ENCODE measurements at places on chromosomes 5 and 9.

- DNase-seq, result no peak
Measured at GRCh38 chr5:6218116-6218515, 160.2 kb downstream of the MED10 start.

DNA sequence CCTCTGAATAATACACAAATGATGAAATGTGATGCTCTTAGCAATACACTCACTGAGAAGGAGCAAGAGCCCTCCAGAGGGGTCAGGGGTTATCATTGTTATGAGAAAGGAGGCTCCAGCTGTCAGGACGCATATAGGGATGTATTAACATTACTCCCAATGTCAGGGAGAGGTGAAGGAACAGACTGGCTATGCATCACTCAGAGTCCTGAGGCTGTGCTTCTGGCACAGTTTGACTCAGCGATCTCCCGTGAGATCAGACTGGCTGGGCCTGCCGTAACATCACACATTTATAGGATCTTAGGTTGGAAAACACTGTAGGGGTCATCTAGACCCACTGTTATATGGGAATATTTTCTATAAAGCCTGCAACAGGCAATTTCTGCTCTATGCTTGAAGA, 226.5 kb upstream of the GLRA1 start:
- DNase-seq, result no peak

DNA sequence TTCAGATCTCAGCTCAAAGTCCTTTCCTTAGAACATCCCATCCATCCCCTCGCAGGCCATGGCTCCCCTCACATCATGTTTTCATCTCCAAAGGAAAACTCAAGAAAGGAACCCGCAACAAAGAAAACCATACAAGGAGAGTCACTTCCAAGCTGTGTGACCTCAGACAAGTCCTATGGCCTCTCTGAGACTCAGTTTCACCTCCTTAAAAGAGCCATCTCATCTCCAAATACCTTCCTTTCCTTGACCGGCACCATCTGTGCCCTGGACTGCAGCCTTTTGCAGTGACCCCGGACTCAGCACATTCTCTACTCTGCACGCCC, 10.7 kb downstream of the CORO2A start:
- DNase-seq, result no peak

- no peak for DNase-seq
Measured at GRCh38 chr9:87147839-87148238, 200.5 kb upstream of the GAS1 start.

GRCh38 chr9:110192531-110193261, 15.3 kb downstream of the C9orf152 start:
- no peak for DNase-seq

DNA sequence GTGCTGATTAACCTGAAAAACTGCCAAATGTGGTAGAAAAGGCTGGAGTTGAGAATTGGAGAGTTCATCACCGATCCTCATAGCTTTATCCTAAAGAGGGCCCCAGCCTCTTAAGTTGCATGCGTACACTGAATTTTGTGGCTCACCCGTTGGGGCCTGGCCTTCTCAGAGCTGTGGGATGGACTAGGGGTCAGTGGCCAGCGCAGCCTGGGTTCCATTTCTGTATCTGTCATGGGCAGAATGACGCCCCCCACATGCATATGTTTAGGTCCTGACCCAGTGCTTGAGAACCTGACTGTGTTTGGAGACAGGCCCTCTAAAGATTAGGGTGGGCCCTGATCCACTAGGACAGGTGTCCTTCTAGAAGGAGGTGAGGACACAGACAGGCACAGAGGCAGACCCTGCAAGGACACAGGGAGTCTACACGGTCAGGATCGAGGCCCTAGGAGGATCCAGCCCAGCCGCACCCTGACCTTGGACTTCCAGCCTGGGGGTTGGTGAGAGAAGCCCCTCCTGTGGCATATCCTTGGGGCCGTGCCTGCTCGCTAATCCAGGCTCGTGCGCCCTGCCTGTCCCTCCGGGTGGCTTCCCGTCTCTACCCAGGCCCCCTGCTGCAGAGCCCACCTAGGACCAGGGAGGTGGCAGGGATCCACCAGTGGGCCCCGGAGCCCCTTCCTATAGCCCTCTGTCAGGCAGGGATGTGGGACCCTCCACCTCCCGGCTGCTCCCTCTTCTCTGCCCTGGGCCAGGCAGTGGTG, 32.2 kb downstream of the NDUFS6 start:
- DNase-seq, result no peak

DNA sequence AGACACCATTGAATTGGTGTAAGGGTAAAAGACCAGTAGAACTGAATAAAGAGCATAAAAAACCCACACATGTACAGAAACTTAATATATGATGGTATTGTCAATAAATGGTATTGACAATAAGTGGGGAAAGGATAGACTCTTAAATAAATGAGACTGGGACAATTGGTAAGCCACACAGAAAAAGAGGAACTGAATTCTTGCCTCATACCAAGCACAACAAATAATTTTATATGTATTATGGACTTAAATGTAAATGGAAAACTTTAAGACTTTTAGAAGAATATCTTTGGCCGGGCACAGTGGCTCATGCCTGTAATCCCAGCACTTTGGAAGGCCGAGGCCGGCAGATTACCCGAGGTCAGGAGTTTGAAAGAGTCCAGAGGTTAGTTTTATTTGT, 37.9 kb upstream of the PPP2CA start:
- DNase-seq, result no peak

DNA sequence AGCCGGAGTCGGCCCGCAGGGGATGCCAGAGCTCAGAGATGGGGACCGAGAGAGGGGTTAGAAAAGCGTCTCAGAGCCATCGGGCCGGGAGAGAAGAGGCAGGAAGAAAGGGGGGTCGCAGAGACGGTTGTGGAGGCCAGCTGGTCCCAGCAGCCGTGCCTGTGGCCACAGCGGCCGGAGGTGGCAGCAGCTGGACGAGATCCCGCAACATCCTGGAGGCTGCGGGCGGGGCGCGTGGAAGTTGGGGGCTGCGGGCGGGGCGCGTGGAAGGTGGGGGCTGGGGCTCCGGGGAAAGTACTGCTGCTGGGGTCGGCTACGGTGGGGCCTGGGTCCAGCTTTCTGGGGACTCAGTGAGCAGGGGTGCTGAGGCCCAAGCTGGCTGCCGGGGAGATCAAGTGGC, 34.4 kb upstream of the EGFL7 start:
- no peak for DNase-seq

DNA sequence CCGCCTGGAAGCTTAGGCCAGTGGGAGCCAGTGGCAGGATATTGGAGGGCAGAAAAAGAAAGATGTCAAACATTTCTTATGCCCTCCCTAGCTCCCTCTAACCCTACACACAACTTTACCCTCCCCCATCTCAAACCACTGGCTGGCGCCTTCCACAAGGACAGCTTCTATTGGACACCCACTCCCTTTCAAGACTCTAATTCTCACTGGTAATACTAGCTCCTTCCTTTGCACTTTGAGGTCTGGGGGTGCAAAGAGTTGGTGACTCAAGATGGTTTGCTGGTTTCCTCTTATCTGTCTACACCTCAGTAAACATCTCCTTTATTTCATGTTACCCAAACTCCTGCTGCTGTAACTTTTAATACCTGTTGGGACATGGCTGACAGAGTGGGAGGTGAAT, 11.6 kb upstream of the ITGA1 start:
- DNase-seq, result no peak

GRCh38 chr5:7039074-7039473, 325.8 kb downstream of the TENT4A start:
- DNase-seq, result no peak

DNA sequence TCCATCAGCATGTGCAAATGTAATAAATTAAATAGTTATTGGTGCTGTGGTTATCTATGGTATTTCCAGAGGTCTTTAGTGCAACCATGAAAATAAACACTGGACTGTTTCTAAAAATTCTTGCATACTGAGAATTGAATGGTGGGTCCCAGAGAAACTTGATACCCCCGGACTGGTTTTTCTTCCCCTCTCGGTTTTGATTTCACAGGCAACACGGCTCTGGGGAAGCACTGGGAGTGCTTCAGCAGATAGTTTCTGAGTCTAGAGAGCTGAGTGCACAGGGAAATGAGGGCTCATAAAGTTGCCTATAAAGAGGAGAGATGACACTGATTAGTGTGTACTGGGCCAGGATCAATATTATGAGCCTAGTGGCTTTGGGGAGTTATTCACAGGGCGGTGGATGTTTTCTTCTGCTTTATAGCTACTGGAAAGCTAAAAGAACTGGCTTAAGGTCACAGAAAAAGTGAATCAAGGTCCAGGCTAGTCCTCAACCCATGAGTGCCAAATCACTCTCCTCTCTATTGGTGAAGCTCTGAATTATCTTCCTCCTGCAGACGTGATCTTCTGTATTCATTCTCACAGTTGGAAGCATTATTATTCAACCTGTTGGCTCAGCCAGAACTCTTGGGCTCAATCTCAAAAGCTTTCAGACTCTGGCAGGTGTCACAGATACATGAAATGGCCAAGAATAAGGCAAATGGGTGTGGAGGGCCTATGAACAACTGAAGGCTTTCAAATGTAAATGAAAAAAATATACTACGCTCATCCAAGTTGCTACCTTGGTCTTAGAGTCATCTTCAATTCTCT, 170.2 kb upstream of the HMHB1 start:
- peak; percentile 61 for DNase-seq

- DNase-seq, result peak; percentile 8
Measured at GRCh38 chr9:83379045-83379444, 159.2 kb downstream of the FRMD3 start.

DNA sequence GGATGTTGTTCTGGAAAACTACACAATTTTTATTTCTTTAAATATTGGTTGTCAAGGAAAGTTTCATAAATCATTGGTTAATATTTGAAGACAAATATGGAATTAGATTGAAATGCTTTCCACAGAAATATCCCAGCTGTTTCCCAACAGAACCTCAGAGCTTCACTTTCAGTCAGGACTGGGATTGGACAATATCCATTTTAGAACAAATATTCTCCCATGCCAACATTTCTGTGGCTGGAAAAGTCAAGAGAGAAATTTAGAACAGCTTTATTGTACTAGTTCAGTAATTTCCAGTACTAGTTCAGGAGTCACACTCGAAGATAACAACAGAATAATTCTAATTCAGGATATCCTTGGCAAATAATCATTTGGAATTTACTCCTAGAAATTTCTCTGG, 116.1 kb upstream of the TUT7 start:
- DNase-seq, result no peak

DNA sequence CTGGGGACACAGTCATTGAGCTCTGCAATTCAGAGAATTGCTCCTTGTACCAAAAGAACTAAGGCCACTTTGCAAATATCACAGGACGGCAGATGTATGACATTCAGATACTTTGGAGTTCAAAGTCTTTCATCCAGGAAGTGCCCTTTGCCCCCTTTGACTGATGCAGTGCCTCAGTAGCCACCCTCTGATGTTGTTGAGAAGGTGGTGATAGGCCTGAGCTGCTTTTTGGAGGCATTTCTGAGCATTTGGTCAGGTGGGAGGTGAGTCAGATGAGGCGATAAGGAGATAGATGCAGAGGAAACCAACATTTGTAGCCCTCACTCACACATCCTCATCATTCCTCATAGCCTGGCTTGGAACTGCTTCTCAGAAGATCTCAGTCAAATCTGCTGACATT, 63.4 kb downstream of the ANGPTL2 start:
- no peak for DNase-seq

- no peak for DNase-seq
Measured at GRCh38 chr5:109844695-109845094, 155.0 kb downstream of the MAN2A1 start.

DNA sequence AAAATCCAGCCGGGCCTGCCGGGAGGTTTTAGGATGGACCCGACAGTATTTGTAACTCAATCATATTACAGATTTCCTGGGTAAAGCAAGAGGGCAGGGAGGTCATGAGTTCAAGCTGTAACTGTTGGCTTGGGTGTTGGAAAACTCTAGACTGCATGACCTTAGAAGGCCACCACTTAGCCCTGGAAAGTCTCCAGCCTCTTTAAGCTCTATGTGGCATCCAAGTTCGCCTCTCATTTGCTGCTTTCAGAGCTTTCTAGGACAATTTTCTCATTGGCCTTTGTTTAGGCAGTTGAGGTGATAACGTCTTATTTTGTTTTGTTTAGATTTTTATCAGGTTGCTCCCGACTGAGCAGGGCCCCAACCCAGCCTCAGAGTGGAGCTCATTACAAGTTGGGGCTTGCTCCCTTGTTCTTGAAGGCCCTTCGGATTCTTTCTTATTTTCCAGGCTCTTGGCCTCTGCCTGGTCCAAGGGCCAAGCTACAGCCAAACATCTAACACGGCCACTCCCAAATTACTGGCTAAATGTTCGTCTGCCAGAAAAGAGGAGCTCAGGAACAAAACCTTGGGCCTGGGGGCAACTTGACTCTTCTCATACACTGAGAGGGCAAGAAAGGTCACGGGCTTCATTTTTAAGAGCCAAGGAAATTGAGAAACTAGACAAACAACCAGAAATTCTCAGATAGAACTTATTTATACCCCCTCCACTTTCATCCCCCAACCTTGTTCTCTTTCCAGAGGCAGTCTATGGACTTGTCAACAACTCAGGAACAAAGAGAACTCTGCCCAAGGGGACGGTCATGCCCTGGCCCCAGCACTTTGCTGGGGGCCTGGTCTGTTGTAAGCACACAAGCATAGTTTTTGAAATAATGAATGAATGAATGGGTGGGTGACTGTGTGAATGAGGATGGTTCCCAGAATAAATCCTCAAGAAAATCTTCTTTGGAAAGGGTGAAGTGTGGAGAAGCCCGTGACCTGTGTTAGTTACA, 526.9 kb downstream of the BNC2 start:
- DNase-seq, result no peak

GRCh38 chr5:73280821-73281746, 108.1 kb downstream of the TMEM174 start:
- peak; percentile 95 for DNase-seq

- DNase-seq, result no peak
Measured at GRCh38 chr5:150148117-150148927, 7.3 kb downstream of the PDGFRB start.

GRCh38 chr9:72674961-72675360, 153.6 kb downstream of the TMC1 start:
- no peak for DNase-seq

- no peak for DNase-seq
Measured at GRCh38 chr9:15786616-15787015, 233.8 kb downstream of the CCDC171 start.

DNA sequence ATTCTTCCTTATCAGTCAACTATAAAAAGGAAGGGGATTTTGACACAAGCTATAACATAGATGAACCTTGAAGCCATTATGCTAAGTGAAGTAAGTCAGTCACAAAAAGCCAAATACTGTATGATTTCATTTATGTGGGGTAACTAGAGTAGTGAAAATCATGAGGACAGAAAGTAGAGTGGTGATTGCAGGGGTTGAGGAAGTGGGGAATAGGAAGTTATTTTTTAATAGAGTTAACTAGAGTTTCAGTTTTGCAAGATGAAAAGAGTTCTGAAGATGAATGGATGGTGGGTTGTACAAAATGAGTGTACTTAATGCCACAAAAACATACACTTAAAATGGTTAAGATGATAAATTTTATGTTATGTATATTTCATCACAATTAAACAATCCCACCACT, 65.4 kb upstream of the FAM174A start:
- no peak for DNase-seq
